ENCODE measurements at places on chromosomes 6 and 20.

DNA sequence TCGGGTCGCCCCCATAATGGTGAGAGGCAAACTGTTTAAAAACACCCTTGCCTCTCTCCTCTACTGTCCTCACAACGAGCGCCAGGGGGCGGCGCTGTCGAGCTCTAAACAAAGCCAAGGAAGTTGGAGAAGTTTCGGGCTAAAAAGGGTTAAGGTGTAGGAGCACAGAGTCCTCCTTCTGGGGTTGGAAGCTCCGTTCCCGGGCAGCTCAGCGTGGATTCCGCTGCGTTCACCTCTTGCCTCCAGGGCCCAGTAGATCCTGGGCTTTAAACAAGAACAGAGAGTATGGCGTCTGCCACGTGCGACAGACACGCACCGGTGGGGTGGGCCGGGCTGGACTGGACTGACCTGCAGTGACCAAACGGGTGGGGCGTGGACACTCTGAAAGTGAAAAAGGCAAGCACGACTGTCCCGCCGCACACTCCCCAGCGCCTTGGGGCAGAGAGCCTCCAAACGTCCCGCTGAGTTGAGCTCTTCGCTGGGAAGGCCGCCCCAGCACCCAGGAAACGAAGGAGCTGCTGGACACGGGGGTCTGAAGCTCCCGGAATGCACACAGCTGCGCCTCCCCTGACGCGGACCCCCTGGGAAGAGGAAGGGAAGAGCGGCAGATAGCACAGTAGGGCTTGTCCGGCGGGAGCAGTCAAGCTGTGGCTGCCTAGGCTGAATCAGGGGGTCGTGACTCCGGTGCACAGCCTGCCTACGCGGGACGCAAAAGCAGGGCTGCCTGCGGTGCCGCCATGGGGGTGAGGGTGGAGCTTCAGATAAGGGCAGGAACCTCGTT lies 1.6 kb upstream of the THBD start:
- no peak for DNase-seq

DNA sequence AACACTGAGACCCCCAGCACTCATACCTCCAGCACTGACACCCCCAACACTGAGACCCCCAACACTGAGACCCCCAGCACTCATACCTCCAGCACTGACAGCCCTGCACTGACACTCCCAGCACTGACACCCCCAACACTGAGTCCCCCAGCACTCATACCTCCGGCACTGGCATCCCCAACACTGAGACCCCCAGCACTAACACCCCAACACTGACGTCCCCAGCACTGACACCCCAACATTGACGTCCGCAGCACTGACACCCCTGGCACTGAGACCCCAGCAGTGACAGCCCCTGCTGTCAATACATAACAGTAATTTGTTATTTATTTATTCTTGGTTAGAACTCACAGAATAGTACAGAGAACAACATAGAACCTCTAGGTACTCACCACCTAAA lies 58.0 kb downstream of the ERMARD start:
- DNase-seq: no peak

DNA sequence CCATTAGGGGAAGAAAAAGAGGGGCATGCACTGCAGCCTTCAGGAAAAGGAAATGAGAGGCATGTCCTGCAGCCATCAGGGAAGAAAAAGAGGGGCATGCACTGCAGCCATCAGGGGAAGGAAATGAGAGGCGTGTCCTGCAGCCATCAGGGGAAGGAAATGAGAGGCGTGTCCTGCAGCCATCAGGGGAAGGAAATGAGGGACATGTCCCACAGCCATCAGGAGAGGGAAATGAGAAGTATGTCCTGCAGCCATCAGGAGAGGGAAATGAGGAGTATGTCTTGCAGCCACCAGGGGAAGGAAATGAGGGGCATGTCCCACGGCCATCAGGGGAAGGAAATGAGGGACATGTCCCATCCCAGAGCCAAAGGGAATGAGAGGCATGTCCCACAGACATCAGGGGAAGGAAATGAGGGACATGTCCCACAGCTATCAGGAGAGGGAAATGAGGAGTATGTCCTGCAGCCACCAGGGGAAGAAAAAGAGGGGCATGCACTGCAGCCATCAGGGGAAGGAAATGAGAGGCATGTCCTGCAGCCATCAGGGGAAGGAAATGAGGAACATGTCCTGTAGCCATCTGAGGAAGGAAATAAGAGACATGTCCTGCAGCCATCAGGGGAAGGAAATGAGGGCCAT lies 52.0 kb downstream of the PSMB1 start:
- no peak for DNase-seq

- no peak for DNase-seq
Measured at GRCh38 chr6:34292954-34293353, 44.1 kb upstream of the SMIM29 start.

GRCh38 chr6:46993846-46994245 lies 48.3 kb downstream of the ADGRF1 start:
- no peak for DNase-seq

DNA sequence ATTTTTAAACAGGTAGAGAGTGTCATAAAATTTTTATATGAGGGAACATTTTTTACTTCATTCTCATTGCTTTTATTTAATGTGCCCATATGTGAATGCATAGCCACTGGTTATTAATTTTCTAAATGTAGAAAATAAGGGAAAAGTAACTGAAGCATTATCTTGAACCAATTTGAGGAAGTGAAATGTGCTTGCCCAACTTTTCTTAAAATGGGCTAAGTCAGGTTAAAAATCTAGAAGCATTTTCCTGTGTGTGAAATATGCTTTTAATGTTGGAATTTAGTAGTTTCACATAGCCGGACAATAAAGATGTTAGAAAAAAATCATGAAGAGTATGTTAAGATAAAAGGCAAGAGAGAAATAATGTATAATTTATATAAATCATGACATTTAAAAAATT lies 3.8 kb downstream of the SEC23B start:
- no peak for DNase-seq

- no peak for DNase-seq
Measured at GRCh38 chr6:141110481-141110880, 1022.2 kb upstream of the GJE1 start.

DNA sequence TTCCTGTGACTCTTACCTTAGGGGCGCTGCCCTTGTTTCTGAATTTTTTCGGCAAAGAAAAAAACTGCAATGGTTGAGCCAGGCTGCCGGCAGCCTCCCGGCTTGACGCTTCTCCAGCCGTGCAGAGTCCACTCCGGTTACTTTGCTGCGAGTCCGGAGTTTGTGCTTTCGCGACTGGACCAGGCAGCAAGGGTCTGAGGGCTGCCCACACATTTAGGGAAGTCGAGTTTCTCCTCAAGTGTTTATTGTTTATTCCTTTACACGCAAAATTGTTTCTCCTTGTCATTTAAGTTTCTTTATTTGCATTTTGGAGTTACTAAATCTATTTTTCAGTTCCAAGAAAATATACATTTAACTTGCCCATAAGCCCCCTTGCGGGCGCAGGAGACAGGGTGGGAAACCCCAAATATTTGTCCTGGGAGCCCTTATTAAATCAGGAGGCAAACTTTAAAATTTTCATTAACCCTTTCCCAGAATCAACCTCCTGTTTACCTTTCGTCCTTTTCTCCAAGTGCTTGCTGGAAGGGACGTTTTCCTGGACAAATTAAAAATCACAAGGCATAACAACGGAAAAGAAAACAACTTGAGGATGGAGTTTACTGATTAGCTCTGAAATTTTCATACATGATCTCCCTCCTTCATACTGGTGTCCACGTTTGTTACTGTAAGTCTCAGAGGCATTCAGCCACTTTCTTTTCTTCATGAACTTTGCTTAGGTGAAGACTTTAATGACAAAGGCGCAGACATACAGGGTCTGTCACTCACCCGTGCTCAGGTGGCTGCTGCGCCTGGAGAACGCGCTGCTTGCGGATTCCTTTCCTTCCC lies 1.7 kb upstream of the PDE10A start:
- DNase-seq: no peak

- DNase-seq: no peak
Measured at GRCh38 chr6:135372758-135373157, 124.8 kb downstream of the AHI1 start.

GRCh38 chr6:89555806-89556205 lies 82.7 kb downstream of the LYRM2 start:
- DNase-seq: no peak

GRCh38 chr6:34043359-34043758 lies 102.5 kb downstream of the GRM4 start:
- no peak for DNase-seq

DNA sequence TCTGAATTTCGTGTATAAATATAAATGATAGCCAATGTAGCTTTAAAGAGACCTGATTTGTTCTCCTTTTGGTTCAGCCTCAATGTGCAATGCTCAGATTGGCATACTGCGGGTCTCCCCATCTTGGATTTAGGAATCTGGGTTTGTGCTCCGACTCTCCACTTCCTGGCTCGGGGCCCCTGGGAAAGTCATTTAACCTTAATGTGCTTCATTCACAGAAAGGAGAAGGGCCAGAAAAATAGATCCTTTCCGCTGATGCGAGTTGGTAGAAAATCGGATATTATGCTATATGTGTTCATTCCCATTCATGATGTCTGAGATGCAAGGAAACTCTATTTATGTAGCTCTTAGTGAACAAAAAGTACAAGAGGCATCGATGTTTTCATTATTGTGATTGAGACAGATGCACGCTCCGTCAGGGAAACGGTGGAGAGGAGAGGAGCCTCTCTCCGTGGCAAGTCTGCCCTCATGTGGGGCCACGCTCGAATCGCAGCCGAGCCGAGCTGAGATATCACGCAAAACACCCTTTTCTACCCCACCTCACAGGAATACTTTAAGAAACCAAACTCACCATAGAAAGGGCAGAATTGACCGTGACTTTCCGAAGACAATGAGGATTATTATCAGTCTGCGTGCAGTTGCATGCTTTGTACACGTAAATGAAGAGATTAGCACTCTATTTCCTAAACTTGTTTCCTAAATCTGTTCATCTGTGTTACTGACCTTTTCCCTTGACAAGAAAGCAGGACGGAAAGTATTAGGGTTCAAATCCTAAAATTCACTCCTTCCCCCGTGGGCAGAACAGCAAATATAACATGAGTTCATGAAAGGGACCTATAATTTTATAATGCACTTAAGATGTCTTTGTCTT lies 136.6 kb downstream of the COL9A1 start:
- no peak for DNase-seq

DNA sequence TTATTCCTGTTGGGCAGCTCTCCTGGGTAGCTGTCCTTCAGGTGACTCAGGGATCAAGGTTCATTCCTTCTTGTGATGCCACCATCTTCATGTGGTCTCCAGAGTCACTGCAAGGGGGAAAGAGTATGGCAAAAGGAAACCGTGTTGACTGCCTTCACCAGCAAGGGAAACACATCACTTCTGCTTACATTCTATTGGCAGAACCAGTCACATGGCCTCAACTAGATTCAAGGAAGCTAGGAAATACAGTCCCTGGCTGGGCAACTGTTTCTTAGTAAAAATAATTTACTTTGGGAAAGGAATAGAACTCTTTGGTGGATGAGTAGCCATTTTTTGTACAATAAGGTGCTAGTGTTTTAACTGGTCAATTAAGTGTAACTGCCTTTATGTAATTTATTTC lies 5.3 kb downstream of the ANKRD6 start:
- no peak for DNase-seq

DNA sequence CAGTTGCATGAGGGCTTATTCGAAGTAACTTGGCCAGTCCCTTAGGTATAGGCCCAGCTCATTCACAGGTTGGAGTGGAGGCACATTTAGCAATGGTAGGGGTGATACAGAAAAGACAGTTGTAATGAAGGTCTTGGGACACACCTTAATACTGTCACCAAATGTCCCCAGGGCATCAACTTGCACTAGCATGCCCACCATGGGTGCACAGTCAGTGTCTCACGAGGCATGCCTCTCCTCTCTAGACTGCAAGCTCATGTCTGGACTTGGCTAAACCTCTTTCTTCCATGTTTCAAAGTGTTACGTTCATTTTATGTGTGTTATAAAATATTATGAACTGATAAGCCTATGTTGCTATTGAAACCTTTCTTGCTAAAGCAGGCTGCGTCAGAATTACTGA lies 124.0 kb upstream of the ECI2 start:
- DNase-seq: no peak

GRCh38 chr6:34955442-34955841 lies 66.4 kb downstream of the ANKS1A start:
- DNase-seq: no peak

GRCh38 chr20:40470445-40471260 lies 218.4 kb downstream of the MAFB start:
- DNase-seq: no peak

DNA sequence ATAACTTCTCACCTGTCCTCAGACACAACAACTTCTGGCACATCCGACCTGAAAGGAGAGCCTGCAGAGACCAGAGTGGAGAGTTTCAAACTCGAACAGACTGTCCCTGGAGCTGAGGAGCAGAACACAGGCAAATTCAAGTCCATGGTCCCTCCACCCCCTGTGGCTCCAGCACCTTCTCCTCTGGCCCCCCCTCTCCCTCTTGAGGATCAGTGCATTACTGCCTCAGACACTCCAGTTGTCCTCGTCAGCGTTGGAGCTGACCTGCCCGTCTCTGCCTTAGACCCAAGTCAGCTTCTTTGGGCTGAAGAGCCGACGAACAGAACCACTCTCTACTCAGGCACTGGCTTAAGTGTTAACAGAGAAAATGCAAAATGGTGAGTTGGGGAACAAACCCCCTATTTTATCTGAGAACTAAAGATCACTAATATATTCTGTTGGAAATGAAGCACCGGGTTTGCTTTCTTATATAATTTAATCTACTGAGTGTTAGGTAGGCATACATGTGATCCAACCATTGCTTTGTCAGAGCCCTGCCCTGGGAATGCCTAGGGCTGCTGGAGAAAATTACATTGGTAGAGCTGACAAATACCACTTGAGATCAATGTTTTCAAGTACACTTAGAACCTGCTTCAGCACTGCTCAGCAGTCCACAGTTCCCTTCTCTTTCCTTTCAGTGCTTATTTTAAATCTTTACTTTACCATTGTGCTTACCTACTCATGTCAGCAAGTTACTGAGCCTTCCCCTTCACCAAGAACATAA lies 77.5 kb upstream of the LTV1 start:
- DNase-seq: no peak

GRCh38 chr6:110720066-110720465 lies 95.2 kb downstream of the CDK19 start:
- DNase-seq: no peak

GRCh38 chr6:34964564-34964963 lies 75.5 kb downstream of the ANKS1A start:
- DNase-seq: no peak

GRCh38 chr20:3679749-3680700 lies 1.8 kb downstream of the ADAM33 start:
- DNase-seq: no peak

GRCh38 chr6:119241111-119241465 lies 108.5 kb downstream of the MAN1A1 start:
- DNase-seq: no peak

- DNase-seq: no peak
Measured at GRCh38 chr20:24891546-24892393, 57.3 kb upstream of the CST7 start.

DNA sequence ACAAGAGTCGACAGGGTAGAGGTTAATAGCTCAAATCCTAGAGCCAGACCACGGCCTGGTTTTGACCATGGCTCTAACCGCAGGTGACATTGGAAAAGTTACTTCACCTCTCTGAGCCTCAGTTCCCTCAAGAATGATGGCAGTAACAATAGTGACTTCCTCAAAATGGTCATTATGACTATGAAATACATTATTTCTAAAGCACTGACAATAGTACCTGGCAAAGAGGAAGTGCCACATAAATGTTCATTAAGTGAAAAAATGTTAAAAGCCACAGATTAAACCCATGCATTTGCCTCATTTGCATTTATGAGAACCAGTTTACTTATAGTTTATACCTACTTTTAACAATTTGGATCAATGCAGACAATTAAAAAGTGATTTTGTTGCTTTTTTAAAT lies 12.3 kb downstream of the BTBD3 start:
- DNase-seq: no peak

Measured in stimulated activated CD4-positive, alpha-beta T cell treated with anti-CD3 and anti-CD28 coated beads, Interleukin-1b, Interleukin-23, amount 100 ng/mL, for 1 hour (primary cell).